ENCODE measurements at places on chromosomes 11 and 22. TPM values are rescaled to one million over a fixed set of nuclear protein-coding genes. Genes with fewer than 3 reads are reported as not detected.
A peak's percentile ranks its signal among the peaks of the same experiment; 100 is the strongest.

GRCh38 chr11:128868841-128869671 lies 2.0 kb upstream of the KCNJ1 start:
- H3K36me3 ChIP-seq, result no peaks in the 10 kb centered on the region
- DNase-seq, result peak; percentile 45
- no peaks in the 10 kb centered on the region for H3K4me1 ChIP-seq
- H3K27me3 ChIP-seq, result no peaks in the 10 kb centered on the region

DNA sequence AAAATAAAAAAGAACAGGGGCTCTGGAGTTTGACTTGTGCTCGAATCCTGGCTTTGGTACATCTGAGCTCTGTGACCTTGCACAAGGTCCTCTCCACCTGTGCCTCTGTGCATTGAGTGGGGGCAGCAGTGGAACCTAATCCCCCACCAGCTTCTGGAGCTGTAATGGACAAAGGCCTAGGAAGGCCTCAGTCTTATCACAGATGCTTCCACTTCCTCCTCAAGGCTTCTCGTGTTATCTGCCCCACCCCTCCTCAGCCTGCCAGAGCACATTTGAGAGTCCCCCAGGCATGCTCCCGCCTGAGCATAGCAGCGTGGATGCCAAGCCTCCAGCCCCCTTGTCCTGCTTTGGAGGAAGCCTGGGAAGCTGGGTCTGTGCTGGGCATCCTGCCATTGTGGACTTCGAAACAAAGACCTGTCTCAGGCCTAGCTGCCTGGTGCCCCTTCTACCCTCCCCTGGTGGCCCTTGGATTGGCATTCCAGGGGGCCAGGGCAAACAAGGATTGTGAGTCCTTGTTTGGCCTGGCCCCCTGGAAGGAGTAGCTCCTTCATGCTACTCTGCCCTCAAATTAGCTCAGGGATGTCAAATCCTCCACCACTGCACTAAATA lies 15.0 kb downstream of the SLC35E4 start:
- H3K36me3 ChIP-seq, result peaks cover 5% of the 10 kb centered on the region
- no peaks in the 10 kb centered on the region for H3K27me3 ChIP-seq

- no peak within 1 kb of the TSS for H3K4me3 ChIP-seq
- H3K27me3 ChIP-seq, result peaks cover 37% of the 10 kb centered on the region
- DNase-seq, result no peak
These were observed at the start of gene MTNR1B for GRCh38 chr11:92969634-92970347. Gene MTNR1B (plus strand): TSS chr11:92969651. CDS start chr11:92969726, 75 bp downstream.

- no peak overlapping the region for H3K27ac ChIP-seq
- no peaks in the 10 kb centered on the region for H3K36me3 ChIP-seq
- no peak for DNase-seq
- H3K4me1 ChIP-seq, result peaks cover 26% of the 10 kb centered on the region
These were observed 7.5 kb upstream of the MICALL1 start for GRCh38 chr22:37898441-37899181.

DNA sequence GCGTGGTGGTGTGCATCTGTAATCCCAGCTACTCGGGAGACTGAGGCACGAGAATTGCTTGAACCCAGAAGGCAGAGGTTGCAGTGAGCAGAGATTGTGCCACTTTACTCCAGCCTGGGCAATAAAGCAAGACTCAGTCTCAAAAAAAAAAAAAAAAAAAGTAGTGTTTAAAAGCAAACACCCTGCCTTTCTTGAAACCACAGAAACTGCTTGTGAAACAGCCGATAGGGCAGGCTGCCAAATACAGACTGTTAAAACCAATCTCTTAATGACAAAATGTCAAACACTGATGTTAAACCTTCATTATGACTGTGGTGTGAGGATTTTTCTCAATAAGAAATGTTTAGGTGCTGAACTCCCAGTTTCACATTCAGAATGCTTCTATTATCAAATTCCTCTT lies 27.3 kb downstream of the MARK2 start:
- no peaks in the 10 kb centered on the region for H3K27me3 ChIP-seq
- peak overlapping the region; percentile 62 for H3K27ac ChIP-seq
- peaks cover 79% of the 10 kb centered on the region for H3K4me1 ChIP-seq
- H3K36me3 ChIP-seq, result peaks cover 33% of the 10 kb centered on the region

DNA sequence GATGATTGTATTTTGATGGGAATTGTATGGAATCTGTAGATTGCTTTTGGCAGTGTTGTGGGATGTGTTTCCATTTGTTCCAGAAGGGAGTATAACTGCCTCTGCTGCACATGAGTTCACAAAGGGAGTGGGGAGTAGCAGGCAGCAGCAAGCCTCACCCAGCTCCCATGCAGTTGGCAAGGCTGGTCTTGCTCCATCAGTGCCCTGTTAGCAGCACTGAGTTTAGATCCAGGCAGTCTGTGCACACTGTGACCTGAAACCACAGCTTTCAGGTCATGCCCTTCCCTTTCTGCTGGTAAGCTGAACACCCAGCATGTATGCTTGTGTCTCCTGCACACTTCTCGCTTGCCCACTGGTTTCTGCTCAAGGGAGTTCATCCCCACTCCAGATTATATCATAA lies 3.7 kb upstream of the NUCB2 start:
- H3K27me3 ChIP-seq, result no peaks in the 10 kb centered on the region
- H3K36me3 ChIP-seq, result no peaks in the 10 kb centered on the region
- no peak for DNase-seq
- no peak overlapping the region for H3K4me3 ChIP-seq

DNA sequence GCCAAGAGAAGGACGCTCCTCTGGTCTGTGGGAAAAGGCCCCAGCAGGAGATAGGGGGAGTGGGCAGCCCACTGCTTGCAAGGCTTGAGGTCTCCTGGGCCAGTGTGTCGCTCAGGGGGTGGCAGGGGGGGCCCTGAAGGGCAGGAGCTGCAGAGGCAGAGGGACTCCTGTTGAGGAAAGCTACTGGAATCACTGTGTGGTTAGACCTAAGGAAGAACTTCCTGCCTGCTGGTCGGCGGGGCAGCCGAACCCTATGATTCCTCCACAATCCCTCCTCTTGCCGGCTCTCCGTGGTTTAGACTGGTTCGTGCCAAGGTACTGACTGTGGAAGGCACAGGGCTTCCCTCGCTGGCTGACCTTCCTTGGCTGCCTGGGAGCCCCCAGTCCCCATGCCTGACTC lies 6.2 kb downstream of the GP1BB start:
- peaks cover 11% of the 10 kb centered on the region for H3K27me3 ChIP-seq
- no peak overlapping the region for H3K27ac ChIP-seq
- DNase-seq, result no peak
- no peaks in the 10 kb centered on the region for H3K36me3 ChIP-seq

- DNase-seq, result no peak
- no peaks in the 10 kb centered on the region for H3K4me1 ChIP-seq
- H3K27me3 ChIP-seq, result peaks cover 19% of the 10 kb centered on the region
- H3K4me3 ChIP-seq, result no peak overlapping the region
These were observed 17.6 kb downstream of the RASSF10 start for GRCh38 chr11:13026722-13027121.

GRCh38 chr11:27971171-27971570 lies 136.8 kb downstream of the KIF18A start:
- H3K27ac ChIP-seq, result no peak overlapping the region
- H3K36me3 ChIP-seq, result no peaks in the 10 kb centered on the region
- H3K4me1 ChIP-seq, result no peaks in the 10 kb centered on the region
- no peak overlapping the region for H3K4me3 ChIP-seq

DEUP1 gene
- total RNA-seq, result not detected

UNC93B1 gene
- total RNA-seq, result 16.3 TPM

STK33 gene
- 1.4 TPM for total RNA-seq

OR51B4 gene
- total RNA-seq, result not detected

Measured in activated CD4-positive, alpha-beta T cell treated with anti-CD3 and anti-CD28 coated beads for 36 hours (primary cell).